ENCODE measurements at places on chromosomes 2 and 18.

DNA sequence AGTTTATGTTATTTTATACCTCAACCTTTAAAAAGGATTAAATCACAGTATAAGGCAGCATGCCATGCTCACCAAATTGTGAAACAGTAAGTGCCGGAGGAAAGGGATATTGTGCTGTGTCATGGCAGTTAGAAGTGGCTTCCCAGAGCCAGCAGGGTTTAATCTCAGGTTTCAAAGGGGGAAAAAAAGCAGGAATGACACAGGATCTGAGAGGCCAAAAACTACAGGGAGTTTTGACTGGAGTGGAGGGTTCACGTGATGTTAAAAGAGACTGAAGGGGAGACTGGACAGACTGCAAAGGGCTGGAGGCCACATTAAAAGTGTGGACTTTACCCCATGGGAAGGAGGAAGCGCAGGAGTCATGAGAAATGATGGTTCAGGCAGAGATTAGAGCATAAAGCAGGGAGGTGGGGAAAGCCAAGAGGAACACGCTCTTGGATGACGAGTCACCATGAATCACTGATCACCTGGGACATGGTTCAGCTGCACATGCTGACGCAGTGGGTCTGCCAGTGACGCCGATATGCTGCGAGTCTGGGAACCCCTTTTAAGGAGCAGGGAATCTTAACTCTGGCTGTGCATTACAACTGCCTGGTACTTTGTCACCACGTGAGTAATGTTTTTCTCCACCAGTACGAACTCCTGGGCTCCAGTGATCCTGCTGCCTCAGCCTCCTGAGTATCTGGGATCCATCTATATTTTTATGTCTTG lies 6.1 kb downstream of the CHMP1B start:
- no peak for DNase-seq

GRCh38 chr2:219245899-219246230 lies 586 bp downstream of the STK16 start:
- no peak for DNase-seq

DNA sequence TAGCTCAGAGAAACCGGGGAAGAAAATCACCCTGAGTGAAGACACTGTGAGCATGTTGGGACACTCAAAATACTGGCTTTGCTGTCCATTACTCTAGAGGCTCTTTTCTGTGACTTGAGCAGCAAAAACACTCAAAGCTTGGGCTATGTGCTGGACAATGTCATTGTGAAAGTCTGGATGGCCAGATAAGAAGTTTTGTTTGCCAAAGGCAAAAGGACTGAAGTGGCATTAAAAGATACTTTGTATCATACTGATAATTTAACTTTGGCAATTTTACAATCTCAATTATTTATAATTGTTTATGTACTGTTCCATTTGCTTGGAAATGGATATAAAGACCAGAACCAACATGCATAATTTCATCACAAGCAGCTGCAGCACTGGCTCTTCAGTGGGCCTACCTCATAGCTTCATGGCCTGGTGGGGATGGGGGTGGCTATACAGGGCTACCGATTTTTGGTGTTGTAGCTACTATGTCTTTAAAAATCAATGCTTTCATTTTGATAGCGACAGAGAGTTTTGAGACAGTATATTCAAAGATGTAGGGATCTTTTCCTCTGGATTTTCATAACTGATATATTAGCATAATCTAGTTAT lies 51.1 kb downstream of the RBKS start:
- DNase-seq = no peak

DNA sequence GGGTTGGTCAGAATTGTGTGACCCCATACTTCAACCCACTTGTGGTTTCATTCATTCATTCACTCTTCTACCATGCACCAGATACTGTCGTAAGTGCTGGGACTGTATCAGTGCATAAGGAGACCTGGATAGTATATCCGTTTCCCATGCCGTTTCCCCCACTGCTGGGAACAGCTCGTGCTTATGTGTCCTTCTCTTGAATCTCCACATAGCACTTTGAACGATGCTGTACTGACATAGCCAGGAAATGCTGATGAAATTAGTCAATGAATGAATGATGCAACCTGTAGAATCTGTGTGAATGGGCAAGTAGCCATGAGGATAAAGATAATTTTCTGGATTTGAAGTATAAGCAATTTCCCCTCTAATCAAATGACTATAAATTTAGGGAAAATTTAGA lies 276.1 kb downstream of the BCL2 start:
- no peak for DNase-seq

- DNase-seq = no peak
Measured at GRCh38 chr2:199757233-199757870, 93.6 kb downstream of the FTCDNL1 start.

- DNase-seq = no peak
Measured at GRCh38 chr18:13940326-13940725, 25.0 kb upstream of the MC2R start.

- no peak for DNase-seq
Measured at GRCh38 chr2:140701726-140702125, 1429.1 kb downstream of the LRP1B start.

DNA sequence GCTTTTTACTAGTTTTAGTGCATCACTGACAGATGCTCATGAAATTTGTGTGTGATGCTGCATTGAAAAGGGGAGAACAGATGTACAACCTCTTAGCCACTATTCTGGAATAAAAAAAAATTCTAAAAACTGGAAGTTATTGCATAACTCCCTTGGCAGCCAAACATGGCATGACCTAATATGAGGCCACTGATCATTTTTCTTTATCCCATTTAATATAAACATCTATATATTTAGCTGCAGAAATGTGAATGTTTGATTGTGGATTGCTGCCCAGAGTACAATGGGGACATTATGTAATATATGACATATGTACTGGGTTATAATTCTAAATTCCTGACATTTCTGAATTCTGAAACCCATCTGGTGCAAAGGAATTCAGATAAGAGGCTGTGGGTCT lies 86.5 kb downstream of the CDCA7 start:
- DNase-seq = no peak

DNA sequence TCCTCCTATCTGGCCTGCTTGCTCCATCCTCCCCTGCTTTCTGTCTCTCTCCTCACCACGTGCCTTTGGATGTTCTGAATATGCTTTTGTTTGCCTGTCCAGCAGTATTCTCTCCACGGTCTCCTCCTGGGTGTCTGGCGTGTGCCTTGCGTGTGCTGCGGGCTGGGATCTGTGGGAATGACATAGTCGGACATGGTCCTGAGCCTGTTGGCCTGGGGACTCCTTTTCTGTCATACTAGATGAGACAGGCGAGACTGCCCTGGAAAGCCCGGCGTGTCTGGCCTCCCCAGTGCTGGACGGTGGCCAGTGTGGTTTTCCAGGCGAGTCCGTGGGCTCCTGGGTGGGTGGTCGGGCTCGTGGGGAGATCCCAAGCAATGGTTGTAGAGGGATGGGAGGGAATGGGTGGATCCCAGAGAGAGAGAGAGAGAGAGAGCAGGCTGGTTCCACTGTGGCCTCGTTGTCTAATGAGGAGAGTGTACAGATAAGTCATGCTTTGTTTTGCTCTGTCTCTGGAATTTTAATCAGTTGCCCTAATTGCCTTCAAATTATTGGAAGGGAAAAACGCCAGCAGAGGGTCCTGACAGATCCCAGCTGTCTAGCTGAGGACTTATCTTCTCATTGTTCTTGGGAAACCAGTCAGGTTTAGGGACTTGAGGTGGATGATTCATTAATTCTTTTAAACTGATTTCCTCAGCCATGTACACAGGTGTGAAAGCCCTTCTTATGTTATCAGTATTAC lies 58.3 kb downstream of the HPCAL1 start:
- no peak for DNase-seq

DNA sequence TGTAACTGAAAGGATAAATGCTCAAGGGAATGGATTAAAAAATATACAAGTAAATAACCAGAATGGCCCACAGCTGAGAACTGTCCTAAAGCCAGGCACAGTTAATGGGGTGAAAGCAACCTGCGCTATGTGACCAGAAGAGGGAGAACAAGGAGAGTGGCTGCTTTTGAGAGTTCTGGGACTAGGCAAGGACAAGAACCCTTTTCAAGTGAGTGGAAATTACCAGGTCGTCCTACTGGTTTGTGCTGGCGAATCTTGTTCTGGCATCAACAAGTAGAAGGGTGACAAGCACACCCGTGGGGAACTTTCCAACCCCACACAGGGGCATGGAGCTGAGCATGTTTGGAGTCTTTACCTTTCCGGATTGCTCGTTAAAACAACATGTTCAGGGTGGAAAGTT lies 82.8 kb downstream of the TMEM17 start:
- no peak for DNase-seq

GRCh38 chr2:155913356-155913755 lies 419.2 kb downstream of the NR4A2 start:
- DNase-seq = no peak

- peak; percentile 1 for DNase-seq
Measured at GRCh38 chr2:112757265-112757664, 7.1 kb downstream of the CKAP2L start.

Measured in MV-4-11 (cell line).